ENCODE measurements at places on chromosomes 11 and 22. TPM values are rescaled to one million over a fixed set of nuclear protein-coding genes. Genes with fewer than 3 reads are reported as not detected.

Gene HORMAD2
- total RNA-seq: not detected

Gene INS
- total RNA-seq: not detected

Gene GRK3
- total RNA-seq: 10.1 TPM

Gene CD3G
- total RNA-seq: not detected

Gene PKNOX2
- not detected for total RNA-seq

Gene GGT5
- total RNA-seq: 0.64 TPM

Gene TTC28
- 5.2 TPM for total RNA-seq

Gene SERGEF
- 28.1 TPM for total RNA-seq

- DNase-seq: no peak
Measured at GRCh38 chr11:76400967-76401366, 19.8 kb downstream of the GVQW3 start.

DNA sequence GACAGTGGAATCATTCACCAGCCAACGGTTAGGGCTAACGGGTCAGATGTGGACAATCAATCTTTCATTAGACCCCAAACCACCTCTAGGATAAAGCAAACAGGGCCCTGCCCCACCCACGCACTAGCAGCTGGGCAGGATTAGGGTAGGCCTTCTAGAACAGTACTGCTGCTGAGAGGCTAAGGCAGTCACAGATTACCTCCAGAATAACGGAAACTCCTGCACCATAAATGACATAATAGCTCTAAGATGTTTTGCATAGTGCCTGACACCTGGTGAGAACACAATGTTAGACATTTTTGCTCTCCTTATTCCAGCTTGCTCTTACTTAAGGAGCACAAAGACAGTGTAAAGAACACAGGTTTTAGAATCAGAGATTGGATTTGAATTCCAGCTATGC lies 1.8 kb downstream of the SYTL2 start:
- DNase-seq: no peak

DNA sequence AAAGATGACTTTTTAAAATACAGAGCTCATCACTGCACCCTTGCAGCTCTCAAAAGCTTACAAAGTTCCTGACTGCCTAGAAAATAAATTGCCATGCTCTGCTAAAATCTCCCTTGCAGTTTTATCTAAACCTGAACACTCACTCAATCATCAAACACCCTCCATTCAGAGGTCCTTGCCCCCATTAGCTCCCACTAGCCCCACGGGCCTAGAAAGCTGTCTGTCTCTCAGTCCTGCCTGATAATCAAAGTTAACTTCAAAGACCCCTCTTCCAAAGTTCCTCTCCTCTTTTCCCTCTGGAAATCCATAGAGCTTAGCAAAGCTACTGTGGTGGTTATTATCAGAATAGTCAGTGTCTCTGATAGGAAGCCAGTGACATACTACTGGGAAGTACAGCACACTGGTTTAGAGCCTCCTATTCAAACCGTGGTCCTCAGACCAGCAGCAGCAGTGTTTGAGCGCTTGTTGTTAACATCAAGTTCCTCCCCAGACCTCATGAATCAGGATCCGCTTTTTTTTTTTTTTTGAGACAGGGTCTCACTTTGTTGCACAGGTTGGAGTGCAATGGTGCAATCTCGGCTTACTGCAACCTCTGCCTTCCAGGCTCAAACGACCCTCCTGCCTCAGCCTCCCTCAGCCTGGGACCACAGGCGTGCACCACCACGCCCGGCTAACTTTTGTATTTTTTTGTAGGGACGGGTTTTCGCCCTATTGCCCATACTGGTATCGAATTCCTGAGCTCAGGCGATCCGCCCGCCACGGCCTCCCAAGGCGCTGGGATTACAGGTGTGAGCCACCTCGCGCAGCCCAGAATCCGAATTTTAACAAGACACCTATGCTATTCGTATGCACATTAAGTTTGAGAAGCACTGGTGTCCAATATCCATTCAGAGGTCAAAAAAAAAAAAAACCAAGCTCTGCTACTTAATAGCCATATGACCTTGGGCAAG lies 1.2 kb downstream of the NDUFC2 start:
- no peak for DNase-seq

- DNase-seq: no peak
Measured at GRCh38 chr11:86249307-86250098, 5.0 kb downstream of the EED start.

- DNase-seq: peak; percentile 2
Measured at GRCh38 chr11:14584595-14584994, 59.0 kb upstream of the PDE3B start.

GRCh38 chr11:65870706-65871681 lies 1.6 kb downstream of the EFEMP2 start:
- DNase-seq: no peak

- no peak for DNase-seq
Measured at GRCh38 chr22:19438298-19438697, 6.0 kb downstream of the MRPL40 start.

GRCh38 chr11:10338287-10338686 lies 33.4 kb downstream of the ADM start:
- no peak for DNase-seq

GRCh38 chr11:102192349-102193066 lies 82.3 kb downstream of the YAP1 start:
- no peak for DNase-seq

GRCh38 chr11:4065601-4066377 lies 28.8 kb upstream of the RRM1 start:
- no peak for DNase-seq

- DNase-seq: no peak
Measured at GRCh38 chr11:10438458-10438857, 16.6 kb upstream of the AMPD3 start.

- DNase-seq: no peak
Measured at GRCh38 chr22:39098576-39098975, 1.5 kb downstream of the APOBEC3H start.

DNA sequence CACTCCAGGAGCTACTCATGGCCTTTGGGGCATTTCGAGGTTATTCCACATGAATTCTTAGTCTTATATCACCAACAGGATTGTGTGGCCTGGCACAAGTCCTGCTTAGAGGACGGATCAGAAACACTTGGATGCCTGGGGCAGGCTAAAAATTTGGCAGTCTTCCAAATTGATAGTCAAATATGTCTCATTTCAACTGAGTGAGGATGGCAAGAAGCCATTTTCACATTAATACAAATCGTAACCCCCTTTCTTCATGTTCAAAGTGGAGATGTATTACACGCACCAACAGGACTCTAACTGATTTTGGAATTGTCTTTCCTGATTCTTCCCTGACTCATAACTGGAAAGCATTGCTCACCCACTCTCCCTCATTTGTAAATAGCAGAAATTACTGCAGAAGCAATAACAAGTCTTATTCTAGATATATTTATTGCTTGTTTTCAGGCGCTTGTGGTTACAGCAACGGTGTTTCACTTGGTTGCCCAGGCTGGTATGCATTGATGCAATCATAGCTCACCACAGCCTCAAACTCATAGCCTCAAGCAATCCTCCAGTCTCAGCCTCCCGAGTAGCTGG lies 10.3 kb upstream of the CCDC86 start:
- DNase-seq: no peak

- DNase-seq: no peak
Measured at GRCh38 chr11:2759228-2760195, 59.7 kb upstream of the KCNQ1OT1 start.

DNA sequence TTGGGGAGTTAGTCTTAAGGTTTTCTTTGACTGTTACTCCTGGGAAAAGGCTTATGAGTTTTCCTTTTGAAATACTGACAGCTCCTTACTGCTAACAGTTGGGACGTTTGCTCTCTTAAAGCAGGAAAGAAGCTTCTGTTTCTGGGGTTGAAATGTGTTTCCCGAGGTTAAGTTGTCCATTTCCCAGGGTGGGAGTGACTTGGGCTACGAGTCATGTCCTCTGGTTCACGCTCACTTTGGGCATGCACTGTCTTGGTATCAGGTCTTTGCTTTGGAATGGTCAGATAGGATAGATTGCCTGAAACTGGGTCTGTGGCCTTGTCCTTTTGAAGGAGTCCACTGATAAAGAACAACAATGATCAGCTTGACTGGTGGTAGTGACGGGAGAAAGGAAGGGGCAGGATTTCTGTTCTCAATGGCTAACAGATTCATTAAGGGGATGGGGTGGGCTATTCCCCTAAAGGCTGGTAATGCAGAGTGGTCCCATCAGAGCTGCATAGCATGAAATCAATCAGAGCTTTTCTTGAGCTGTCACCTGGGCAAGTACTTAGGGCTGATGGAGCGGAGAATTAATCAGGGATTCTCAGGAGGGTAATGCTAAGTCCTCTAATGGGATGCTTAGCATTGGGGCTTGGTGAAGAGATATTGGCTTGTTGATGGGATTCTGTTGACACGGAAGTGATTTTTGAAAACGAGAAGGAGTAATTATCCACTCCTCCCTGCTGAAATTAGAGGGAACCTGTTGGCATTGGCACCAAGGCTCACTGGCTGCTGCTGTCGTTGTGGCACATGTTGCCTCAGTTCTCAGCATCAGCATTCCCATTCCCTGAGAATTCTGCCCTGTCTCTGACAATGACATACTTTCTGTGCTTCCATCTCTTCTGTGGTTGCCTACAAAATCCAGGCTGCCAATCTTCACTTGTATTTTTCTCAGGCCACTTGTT lies 81.6 kb downstream of the TEAD1 start:
- no peak for DNase-seq

GRCh38 chr11:10639350-10639749 lies 54.2 kb downstream of the IRAG1 start:
- no peak for DNase-seq

- no peak for DNase-seq
Measured at GRCh38 chr22:40243891-40244290, 66.2 kb downstream of the TNRC6B start.

DNA sequence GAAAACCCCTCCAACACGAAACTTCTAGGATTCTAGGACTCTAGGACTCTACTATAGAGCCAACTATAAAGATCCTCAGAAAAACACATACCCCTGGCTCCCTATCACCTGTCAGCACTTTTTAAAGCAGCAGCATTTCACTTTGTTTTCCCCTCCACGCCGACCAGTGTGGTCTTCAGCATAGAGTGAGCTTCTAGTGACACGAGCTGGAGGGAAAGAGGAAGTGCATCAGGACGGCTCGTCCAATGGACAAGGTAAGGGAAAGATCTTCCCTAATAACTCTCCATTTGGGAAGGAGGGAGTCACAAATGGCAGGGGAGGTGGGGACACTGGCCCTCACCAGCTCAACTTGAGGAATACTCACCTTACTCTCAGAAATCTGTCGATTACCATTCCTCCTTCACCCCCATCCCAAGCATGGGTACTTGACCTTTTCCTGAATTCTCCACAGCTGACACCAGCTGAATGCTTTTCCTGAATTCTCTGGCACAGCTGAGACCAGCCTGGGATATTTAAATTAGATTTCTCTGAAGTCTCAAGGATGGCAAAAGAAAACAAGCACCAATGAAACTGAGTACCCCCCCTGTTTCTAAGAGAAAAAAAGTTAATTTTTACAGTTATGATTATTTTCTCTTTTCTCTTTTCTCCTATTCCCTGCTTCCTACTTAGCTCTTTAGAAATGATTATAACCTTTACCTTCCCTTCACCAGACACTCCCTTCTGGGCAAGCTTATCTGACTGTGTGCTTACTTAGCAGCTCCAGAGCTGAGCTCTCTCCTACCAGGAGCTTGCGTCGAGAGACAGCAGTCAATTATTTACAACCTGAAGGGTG lies 33.3 kb upstream of the NNMT start:
- peak; percentile 36 for DNase-seq

- DNase-seq: no peak
Measured at GRCh38 chr22:30695871-30696655, 1.4 kb downstream of the OSBP2 start.

DNA sequence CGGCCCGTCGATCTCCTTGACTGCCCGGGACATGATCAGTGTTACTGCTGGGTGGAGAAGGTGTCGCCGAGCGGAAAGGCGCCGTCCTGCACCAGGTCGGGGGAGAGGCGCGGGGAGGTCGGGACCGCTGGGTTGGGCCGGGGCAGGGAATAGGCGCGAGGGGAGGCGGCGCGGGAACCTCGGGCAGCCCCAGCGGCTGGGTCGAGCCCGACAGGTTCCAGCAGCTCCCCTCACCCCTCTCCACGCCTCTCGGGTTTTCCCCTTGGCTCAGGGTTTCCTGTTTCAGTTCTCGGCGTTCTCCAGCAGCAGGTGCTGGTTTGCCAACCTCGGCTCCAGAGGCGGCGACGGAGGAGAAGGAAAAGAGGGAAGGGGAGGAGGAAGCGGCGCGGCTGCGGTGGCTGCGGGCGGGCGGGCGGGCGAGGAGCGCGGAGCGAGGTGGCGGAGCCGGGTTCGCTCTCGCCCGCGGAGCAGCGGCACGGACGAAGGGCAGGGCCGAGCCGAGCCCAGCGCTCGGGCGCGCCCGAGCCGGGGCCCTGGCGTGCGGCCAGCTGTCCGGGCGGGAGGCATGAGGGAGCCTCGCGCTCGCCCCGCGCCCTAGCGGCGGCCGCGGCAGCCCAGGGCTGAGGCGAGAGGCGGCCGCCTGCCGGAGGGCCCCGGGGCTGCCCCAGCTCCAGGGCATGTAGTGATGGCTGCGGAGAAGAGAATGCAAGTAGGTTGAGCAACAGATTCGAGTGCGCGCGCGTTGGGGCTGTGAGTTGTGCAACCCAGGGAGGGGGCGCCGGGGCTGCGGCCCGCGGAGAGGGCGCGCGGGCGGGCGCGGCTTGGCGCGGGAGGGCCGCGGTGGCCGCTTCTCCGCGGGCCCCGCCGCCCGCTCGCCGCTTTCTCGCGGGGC lies at the start of gene ZC3H12C:
TSS of gene ZC3H12C (plus strand) at position 878 of the 892 bp plus-strand sequence. CDS start 20 bp downstream, outside the sequence.
- peak; percentile 88 for DNase-seq

DNA sequence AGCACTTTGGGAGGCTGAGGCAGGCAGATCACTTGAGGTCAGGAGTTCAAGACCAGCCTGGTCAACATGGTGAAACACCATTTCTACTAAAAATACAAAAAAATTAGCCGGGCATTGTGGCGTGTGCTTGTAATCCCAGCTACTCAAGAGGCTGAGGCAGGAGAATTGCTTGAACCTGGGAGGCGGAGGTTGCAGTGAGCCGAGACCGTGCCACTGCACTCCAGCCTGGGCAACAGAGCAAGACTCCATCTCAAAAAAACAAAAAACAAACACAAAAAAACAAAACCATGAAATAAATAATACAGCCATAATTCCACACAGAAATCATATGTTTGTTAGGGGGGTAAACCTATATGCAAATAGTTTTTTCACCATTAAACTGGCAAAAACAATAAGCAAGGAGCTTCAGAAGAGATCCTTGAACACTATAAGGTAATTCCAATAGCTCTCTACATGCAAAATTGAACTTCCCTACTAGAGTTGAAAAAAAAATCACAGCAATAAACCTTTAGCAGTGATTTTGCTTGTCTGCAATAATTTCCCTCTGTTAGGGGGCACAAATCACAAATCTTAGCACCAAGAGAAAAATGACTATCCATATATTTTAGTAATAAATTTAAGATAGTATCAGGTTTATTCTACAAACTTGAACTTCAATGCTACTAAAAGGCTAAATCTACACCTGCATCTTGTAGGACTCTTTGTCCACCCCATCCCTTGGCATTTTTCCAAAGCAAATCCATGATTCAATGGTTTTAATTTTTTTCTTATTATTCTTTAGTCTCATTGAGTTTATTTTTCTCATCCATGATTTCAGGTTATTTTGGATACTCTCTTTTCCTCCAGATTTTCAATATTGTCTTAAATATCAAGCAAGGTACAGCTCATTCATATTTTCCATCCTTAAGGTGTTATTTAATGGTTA lies 3.9 kb downstream of the CSTF3 start:
- no peak for DNase-seq

All from Calu3 (cell line).